CD8-positive, alpha-beta memory T cell (primary cell): ENCODE measurements at places on chromosomes 4 and X.
A peak's percentile ranks its signal among the peaks of the same experiment; 100 is the strongest.

DNA sequence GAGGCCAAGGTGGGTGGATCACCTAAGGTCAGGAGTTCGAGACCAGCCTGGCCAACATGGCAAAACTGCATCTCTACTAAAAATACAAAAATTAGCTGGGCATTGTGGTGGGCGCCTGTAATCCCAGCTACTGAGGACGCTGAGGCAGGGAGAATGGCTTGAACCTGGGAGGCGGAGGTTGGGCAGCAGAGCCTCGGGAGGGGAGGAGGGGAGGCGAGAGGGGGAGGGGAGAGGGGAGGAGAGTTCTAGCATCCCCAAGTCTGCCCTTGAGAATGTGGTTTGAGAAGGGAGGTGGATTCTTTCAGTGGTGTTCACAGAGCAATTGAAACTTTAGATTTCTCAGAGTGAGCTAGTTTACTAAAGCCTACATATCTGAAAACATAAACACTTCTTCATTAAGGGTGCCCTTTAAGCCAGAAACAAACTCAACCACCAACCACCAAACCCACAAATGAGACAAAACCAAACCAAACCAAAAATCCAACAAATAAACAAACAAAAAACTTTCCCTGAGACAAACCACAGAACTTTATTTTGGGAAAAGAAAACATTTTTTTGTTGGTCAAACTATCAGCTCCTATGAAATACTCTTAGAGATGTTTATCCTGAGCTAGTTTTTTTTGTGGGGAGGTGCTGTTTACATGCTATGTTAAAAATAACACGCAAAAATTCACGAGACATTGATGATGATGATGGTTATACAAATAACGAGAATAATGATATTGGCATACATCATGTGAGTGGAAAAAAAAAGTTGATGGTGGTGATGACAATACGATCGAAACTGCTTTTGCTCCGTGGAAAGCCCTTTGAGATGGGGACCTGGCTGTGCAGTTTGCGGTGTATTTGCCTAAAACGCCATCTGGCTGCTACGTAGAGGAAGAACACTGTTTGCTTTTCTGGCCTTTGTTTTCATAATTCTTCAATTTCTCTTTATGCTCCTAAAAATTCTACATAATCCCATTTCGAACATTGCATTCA lies 98.2 kb upstream of the PRKX start:
- DNase-seq, result peak; percentile 64

GRCh38 chr4:159191989-159192388 lies 89.1 kb downstream of the RAPGEF2 start:
- no peak for DNase-seq

DNA sequence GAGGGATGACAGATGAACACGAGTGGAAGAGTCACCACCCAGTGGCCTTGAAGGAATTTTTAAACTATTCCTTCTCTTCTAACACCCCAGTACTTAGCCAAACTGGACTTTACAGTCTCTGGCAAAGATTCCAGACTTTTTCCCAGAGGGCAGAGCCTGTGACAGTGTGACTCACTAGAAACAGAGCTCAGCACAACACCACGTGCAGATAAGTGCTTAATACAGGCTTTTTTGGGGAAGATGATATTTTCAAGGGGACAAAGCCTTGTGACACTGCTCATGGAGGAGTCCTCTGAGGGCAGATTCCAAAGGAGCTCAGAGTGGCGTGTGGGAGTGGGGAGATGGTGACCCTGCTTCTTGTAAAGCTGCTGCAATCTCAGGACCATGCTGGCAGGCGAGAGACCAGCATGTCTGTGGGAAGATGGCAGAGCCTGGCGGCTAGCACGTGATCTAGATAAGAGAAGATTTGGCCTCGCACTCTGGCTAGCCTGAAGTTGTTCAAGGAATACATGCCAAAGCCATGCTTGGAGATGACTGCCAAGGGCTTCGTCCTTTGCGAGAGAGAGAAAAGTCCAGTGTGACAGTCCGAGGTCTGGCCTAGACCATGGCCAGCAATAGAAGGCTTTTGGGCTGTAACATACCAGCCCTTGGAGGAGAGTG lies 2.4 kb downstream of the RAB33A start:
- no peak for DNase-seq

DNA sequence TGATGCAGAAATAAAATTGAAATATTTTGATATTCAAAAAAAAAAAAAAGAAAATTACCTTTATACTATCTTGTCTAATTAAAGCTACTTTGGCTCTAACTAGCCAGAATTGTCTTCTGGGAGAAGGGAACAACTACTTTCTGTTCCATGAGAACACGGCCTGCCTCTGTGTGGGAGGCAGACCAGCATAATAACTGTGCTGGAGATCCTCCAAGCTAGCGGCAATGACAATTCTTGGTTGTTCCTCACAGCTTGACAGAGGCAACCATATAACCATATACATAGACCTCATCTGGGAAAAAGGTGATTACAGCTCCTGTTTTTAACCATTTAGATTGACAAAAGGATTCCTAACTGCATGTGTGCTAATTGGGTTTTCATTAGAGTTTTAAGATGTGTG lies 95.7 kb downstream of the RBMX2 start:
- DNase-seq, result no peak

DNA sequence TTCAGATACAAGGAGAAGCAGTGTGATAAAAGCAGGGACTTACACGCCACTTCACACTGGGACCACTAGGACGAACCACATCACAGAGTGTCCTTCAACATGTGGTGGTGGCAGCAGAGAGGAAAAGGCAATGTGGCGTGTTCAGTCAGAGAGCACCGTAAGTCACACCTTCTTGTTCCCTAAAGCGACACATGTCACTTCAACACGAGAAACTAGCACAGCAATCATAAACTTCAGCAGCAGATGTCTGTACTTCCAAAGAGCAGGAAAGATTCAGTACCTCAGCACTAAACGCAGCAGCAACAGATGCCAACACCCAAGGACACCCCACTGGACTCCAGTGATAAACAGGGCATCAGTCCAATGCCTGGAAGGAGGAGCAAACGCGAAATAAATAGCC lies 96.7 kb downstream of the AREG start:
- no peak for DNase-seq
